ENCODE measurements at places on chromosomes 2 and 18.

GRCh38 chr2:225270861-225271260 lies 128.6 kb upstream of the NYAP2 start:
- DNase-seq = peak; percentile 42

DNA sequence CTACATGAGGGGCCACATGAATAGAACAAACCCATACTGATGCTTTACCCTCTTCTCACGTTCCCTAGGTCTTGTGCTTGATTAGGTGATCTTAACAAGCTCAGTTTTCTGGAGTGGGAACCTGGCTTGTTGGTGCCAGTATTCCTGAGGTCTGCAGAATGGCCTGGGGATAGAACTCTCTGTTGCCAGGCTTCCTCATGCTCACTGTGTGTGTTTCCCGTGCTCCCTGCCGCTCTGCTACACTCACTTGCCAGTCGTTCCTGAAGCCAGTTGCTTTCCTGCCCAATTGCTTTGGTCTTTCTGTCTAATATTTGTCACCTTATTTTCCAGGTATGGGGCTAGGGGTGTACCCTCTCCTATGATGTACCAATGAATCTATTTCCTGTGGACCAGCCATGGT lies 2111.5 kb upstream of the PIK3C3 start:
- DNase-seq = no peak

GRCh38 chr2:9538000-9538507 lies 17.6 kb downstream of the ADAM17 start:
- peak; percentile 31 for DNase-seq

DNA sequence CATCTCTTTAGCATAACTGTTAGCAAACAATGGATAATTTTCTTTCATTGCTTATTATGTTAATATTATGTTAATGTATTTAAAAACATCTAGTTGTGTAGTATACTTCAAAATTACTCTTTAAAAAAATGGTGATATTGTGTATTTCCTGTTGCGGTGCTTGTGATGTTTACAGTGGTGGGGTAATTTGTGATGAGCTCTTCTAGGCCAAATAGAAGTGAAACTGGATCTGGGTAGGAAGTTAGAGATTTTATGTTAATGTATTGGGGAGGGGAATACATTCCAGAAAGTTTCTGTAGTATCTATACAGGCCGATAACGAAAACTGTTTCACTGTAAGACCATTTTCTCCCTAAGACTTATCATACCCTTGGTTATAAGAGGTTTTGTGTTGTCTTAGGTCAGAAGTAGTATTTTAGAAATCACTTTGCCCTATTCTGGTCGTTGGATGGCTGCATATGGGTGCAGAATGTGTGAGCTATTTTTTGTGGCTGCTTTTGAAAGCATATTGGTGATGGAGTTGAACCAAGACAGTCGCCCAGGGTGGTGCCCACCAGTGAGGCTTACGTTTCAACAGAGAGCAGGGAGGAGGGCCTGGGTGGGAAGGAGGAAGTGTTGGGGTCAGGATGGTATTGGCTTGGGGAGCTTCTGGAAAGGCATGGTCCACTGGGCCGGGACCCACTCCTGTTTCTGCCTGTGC lies 5.8 kb downstream of the TSHZ1 start:
- DNase-seq = no peak

GRCh38 chr2:127577973-127578372 lies 42.5 kb downstream of the MYO7B start:
- DNase-seq = no peak

- no peak for DNase-seq
Measured at GRCh38 chr2:192885569-192886160, 690.9 kb upstream of the TMEFF2 start.

- no peak for DNase-seq
Measured at GRCh38 chr2:69226903-69227302, 160.1 kb downstream of the GFPT1 start.

- no peak for DNase-seq
Measured at GRCh38 chr18:57249883-57250282, 102.5 kb upstream of the ST8SIA3 start.

DNA sequence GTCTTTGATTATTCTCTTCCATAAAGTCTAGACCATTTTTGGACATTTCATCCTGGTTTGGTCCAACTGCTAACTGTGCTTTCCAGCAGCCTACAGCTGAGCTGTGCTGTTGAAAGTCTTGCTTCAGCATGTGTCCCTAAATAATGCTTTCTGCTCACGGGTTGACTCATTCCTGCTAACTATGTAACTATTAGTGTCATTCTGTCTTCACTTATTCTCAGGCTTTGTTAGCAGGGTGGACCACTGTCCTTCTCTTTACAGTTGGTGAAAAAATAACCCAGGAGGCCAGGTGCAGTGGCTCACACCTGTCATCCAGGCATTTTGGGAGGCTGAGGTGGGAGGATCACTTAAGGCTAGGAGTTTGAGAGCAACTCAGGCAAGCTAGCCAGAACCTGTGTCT lies 8.9 kb downstream of the ADAM23 start:
- DNase-seq = no peak

DNA sequence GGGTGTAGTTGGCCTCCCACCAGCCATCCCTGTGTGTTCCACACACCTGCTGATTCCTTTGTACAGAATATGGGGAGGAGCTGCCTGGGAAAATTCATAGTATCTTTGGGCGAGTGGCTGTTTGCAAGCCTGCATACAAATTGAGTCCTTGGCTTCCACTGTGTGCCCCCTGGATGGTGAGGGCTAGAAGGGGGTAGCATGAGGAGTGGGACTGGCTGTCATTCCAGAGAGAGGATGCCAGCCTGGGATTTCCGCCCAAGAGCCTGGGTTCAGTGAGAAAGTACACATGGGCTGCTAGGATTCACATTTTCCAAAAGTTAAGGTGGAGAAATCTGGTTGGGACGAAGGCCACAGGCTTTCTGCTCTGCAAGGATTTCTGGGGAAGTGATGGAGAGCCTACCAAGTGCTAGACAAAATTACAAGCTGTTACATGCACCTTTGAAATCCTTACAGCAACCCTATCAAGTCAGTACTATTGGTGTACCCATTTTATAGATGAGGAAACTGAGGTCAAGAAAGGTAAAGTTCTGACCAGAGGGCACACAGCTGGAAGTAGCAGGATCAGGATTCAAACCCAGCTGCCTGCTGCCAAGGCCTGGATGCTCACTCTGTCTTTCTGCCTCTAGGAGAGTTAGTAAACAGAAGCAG lies 606 bp upstream of the TOGARAM2 start:
- DNase-seq = no peak

GRCh38 chr18:59550174-59550516 lies 147.1 kb downstream of the CCBE1 start:
- DNase-seq = no peak

- no peak for DNase-seq
Measured at GRCh38 chr2:240556553-240557100, 1.2 kb downstream of the ANKMY1 start.

DNA sequence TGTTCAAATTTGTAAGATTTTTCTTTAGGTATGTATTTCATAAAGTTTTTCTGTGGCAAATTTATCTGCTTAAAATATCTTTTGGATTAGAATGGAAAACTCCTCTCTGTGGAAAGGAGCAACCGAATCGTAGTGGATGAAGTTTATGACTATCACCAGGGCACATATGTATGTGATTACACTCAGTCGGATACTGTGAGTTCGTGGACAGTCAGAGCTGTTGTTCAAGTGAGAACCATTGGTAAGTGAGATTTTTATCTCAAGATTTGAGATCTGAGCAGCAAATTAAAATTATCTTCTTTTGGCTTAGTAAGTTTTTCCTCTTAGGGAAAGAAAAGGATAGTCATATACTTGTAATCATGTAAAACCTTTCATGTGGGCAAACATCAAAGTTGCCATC lies 14.2 kb downstream of the IL18RAP start:
- DNase-seq = no peak

DNA sequence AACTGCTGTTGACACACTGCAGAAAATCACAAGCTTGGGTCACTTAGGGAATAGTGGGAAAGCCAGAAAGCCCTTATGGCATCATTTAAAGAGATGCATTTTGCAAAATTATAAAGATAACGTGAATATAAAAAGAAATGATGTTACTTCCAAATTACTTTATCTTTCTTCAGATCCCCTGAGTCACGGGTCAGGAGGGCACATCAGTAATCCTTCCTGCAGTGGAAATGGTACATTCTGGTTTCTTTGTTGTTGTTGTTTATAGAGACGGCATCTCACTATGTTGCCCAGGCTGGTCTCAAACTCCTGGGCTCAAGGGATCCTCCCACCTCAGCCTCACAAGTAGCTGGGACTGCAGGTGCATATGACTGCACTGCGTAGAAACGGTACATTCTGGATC lies 9.8 kb upstream of the EPG5 start:
- no peak for DNase-seq

- no peak for DNase-seq
Measured at GRCh38 chr2:77268626-77269025, 253.6 kb downstream of the LRRTM4 start.

DNA sequence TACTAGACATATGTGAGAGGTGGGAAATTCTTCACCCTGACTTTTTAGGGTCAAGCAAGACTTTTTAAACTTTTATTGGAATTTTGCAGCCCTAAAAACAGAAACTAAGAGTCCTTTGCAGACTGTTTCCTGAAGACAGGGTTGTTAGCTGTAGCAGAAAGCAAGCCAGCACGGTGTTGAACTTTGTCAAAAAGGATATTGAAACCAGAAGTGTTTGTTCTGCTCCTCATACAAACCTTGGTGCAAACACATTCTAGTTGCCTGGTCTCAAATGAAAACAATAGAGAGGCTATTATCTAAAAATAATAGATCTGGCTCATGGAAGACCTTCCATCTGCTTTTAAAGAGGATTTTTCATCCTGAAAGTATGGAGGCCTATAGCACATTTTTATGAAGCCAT lies 65.8 kb upstream of the IGFBP5 start:
- DNase-seq = no peak

DNA sequence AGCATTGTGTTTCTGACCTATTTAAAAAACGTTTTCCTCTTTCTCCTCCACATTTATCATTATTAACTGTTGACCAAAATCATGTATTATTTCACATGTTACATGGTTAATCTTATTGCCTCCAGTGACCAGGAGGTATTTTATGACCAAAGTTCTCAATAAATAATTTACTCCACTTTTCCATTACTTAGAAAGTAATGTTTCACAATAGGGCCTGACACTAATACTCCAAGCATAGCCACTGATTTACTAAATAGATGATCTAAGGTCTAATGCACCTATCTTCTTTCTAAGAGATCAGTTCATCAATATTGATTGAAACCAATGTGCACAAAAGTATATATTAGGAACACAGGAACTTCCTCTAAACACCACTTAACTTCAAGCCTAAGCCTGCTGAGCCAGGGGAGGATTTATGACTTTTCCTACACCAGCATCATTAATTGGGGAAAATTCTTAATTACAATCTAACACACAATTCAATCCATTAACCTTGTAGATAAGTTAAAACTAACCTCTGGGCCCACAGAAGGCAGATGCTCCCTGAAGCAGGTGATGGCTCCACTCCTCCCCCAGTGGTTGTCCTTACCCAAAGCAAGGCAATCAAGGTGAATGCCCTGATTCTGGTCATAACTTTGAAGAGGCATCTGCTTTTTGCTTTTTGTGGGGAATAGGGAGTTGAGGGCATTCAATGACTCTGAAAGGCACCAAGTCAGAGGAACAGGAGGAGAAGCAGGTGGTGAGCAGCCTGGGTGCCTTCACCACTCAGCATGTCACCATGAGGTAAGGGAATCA lies 33.9 kb downstream of the RBMS1 start:
- no peak for DNase-seq

- no peak for DNase-seq
Measured at GRCh38 chr18:37304012-37304680, 261.5 kb downstream of the CELF4 start.

DNA sequence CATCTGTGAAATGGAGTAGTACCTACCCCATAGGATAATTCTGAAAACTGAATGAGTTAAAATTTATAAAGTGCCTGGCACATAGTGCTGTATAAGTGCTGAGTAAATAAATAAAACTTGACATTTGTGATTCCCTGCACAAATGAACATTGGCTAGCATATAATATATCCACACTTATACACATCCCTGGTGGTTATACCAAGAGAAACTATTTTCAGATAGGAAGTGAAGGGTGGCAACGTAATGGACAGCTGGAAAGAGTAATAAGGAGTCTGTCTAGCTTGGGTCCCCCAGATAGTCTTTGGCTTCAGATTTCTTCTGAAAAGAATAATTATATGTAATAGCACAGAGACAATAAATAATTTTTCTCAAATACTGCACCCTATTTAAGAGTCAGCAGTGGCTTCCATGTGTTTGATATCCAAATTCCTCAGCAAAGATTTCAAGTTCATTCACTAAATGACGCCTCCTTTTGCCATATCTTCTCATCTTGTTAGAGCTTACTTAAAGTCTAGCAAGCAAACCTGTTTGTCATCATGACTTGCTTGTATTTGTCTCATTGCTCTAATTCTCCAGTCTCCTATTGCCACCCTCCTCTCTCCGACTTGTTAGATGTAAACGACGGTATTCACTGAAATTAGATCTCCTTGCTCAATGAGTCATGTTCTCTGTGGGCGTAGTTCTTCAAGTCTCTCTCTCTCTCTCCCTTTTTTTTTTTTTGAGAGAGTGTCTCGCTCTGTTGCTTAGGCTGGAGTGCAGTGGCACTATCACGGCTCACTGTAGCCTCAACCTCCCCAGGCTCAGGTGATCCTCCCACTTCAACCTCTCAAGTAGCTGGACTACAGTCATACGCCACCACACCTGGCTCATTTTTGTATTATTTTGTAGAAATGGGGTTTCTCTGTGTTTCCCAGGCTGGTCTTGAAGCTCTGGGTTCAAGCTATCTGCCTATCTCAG lies 8.7 kb upstream of the ADGRF3 start:
- no peak for DNase-seq

DNA sequence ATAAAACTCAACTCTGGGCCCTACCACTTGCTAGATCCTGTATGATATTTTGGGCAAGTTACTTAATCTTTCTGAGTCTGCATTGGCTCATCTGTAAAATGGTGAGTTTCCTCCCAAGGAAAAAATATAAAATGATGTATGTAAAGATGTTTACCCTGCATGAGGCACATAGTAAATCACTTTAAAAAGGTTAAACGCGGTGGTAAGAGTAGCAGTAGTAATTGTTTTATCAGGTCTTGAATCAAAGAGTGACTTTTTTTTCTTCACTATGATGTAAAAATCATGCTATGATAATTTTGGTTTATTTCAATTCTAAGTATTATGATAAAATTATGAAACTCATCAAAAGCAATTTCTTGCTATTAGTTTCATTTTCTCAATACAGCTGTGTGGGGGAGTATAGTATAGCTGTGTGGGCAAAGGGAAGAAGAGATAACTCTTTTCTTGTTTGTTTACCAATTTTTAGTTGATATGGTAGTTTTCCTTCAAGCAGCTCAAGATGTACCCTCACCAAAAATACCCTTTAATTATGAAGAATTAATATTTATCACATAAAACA lies 10.7 kb downstream of the ARHGAP15 start:
- no peak for DNase-seq

DNA sequence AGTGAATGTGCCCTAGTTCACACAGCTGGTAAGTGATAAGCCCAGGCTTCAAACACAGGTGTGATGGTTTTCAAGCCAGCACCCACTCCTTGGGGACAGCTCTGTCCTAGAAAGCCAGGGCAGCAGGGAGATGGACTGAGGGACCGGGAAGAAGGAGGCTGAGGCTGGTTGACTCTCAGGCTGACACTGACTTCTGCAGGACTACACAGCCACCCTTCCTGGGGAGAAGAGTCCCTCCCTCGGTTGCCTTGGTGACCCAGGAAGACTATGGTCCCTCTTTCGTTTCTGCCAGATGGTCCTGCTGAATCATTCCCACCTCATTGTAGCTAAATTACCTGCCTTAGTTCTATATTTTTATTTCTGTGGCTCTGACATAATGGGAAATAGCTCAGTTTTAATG lies 11.3 kb upstream of the FSHR start:
- no peak for DNase-seq

Measured in kidney capillary endothelial cell (primary cell).